ENCODE measurements at places on chromosomes 5 and 9.

- no peak for DNase-seq
Observed at GRCh38 chr9:68950689-68951088, 63.2 kb downstream of the PRKACG start.

DNA sequence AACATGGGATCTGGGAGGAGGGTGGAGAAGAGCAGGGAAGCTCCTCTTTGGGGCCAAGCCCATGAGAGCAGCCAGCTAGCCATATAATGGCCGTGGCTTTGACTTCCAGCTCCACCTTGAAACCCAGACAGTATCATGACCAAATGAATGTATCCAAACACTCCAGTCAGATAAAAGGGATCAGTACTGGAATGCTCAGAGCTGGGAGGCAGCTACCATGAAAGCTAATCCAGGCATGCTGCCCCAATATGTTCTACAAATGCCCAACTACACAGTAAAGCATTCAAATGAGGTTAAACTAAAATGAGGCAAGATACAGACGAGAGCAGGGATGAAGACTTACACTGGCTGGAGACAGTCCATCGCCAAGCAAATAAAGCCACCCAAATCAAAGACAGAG lies 69.4 kb downstream of the FRMD3 start:
- DNase-seq = no peak

- DNase-seq = no peak
Observed at GRCh38 chr5:102961671-102962070, 158.3 kb downstream of the GIN1 start.

GRCh38 chr9:127330501-127330900 lies 65.9 kb downstream of the GARNL3 start:
- DNase-seq = no peak

- DNase-seq = no peak
Observed at GRCh38 chr5:40651201-40651600, 28.5 kb upstream of the PTGER4 start.

DNA sequence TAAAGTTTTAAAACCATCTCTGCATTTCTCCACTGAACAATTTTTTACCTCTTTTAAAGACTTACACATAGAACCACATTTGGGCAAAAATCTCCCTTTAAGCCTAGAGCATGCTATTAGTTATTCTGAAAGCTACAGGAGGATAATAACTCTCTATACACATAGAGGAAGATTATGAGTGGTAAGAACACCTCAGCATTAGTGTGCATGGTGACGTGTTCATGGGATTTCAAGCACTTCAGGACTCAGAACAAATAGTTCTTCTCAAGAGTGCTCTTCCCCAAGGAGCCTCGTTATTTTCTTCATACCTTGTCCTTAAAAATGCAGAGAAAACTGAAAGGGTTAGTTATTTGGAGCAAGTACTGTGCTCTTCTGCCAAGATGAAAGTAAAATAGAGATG lies 256.9 kb upstream of the TUSC1 start:
- DNase-seq = no peak

- DNase-seq = no peak
Observed at GRCh38 chr5:138945421-138946240, 70.5 kb upstream of the LRRTM2 start.

DNA sequence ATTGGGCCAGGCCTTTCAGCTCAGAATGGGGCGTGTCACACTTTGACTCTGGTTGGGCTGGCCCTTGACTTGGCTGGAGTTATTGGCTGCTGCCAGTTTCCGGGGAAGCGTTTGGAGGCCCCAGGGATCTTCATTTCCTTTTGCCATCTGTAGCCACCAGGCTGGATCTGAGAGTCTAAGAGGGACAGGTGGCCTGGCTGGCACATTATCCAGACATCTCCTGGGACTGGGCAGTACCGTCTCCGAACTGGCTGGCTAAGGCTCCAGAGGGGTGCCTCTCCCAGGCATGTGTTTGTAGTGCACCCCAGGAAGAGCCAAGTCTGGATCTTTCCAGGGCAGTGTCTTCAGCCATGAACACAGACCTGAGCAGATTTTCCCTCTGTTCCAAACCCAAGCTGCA lies 9.7 kb upstream of the JADE2 start:
- DNase-seq = no peak

GRCh38 chr5:1164696-1165630 lies 36.4 kb upstream of the SLC6A19 start:
- DNase-seq = no peak

- DNase-seq = no peak
Observed at GRCh38 chr5:9069650-9070049, 476.2 kb downstream of the SEMA5A start.

- no peak for DNase-seq
Observed at GRCh38 chr5:157520911-157521703, 54.5 kb downstream of the ADAM19 start.

- no peak for DNase-seq
Observed at GRCh38 chr9:4799775-4800174, 7.0 kb downstream of the RCL1 start.

- no peak for DNase-seq
Observed at GRCh38 chr5:180832638-180833068, 28.4 kb downstream of the ZFP62 start.

DNA sequence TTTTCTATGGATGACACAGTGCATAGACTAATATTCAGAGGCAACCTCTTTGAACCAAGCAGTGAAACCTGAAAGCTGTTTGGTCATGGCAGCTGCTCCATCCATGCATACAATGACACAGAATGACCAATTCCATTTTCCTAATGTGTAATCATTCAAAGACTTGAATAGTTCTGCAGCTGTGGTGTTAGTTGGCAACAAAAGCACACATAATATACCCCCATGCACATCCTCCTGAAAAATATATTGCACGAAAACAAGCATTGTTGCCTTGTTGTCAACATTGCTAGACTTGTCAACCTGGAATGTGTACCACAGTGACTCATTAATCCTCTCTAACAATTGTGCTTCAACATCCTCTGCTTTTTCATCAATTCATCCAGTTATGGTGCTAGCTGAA lies 71.0 kb upstream of the SEMA6A start:
- no peak for DNase-seq

DNA sequence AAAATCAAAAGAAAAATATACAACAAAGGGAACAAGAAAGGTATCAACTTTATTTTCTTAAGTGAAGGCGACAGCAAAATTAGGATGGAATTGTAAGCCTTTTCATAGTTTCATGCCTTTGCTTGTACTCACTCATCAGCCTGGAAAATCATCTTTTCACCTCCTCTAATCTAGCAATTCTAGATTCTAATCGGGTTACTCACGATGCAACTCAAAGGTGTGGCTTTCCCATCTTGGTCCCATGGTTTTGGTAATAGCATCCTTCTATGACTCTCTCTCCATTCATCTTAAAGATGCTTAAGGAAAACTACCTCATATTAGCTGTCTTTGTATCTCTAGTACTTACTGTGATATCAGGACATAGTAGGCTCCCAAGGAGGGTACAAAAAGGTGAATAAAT lies 30.5 kb downstream of the DNAH5 start:
- no peak for DNase-seq

DNA sequence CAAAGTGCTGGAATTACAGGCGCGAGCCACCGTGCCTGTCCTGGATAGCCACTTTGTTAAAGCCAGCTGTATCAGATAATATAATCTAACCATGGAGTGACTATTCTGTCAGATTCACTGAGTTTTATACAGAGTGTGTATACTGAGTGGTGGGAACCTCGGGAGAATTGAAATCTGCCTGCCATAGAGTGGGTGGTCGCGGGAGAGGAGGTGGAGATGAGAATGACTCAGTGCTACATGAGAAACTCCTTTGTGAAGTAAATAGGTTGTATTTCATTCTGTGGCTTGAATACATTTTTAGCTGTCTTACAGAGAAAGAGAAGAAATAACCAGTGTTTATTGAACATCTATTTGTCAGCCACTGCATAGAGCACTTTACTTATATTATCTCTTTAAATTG lies 26.4 kb downstream of the ATP6V0E1 start:
- DNase-seq = no peak

DNA sequence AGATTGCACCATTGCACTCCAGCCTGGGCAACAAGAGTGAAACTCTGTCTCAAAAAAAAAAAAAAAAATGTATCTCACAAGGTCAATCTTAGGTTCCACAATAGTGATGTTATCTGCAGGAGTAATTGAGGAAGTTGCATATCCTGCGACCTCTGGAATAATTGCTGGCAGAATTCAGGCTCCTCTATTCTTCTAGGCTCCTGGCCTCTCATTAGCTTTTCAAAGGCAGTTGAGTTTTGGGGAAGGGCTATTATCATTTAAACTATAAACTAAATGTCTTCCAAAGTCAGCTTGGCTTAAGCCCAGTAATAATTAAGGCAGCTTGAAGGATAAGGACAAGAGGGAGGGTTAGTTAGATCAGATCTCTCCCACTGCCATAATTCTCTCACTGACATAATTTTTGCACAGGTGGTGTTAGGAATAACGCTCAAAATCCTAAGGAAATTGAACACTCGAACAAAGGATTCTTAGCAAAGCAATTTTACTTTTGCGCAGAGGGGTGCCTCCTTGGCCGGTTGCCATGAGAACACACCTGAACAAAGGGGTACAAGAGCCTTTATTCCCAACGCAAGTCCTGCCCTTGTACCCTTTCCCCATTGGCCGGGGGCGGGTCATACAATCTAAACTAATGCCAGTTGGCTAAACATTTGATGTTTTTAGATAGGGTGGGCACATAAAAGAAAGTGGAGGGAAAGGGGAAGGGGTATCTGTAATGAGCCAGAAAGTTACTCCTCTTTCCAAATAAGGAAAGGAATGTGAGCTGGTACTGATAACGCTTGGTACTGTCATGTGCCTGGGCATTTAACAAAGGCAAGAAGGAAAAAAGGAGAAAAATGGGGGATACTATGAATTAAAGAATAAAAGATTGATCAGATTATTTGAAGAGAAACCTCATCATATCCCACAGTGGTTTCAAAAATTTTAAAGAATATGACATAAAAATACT lies 106.4 kb upstream of the CCNG1 start:
- DNase-seq = no peak

DNA sequence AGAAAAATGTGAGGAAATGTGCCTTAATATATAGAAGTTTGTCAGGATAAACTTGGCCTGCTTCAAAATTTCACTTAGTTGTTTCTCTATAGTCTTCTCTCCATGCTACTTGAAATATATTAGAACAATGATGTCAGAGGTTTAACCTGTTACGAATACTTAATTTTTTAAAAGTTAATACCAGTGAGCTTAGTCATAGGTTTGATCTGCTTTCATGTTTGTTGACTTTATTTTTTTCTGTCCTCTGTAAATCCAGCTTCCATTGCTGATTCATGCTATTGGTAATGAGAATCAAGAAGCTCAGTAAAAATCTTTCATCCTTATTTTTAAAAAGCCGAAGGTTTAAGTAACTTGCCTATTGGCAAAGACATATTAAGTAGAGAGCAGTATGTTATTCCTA lies 27.9 kb downstream of the BDP1 start:
- no peak for DNase-seq

DNA sequence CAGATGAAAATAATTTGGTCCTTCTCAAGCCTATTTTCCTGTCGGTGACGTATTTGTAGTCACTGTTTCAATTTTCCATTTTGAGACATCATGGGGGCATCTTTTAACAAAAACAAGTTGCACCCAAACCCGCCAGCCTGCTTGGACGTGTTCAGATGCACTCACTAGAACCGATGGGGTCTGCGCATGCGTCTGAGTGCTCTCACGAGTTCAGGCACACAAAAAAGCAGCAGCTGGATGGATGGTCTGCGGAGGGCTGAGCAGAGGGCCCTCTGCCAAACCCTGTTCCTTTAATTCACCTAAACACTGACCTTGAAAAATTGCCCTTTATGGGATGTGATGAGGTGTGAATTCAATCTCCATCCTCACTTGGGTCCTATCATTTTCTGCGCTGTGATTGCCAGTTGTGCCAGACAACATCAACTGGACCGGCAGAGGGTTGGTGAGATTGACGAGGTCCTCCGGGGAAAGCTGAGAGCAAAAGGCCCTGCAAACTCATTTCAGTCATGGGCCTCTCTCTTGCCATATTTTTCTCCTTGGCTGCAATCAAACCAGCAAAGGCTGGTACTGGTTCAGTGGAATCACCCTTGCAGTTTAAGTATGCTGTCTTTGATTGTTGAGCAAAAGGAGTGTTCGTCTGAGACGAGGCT lies 251.9 kb downstream of the NFIB start:
- no peak for DNase-seq

Data from NCI-H187 treated with DMSO at 0.1 percent for 48 hours (cell line).